ENCODE measurements at places on chromosomes 16 and 17.

DNA sequence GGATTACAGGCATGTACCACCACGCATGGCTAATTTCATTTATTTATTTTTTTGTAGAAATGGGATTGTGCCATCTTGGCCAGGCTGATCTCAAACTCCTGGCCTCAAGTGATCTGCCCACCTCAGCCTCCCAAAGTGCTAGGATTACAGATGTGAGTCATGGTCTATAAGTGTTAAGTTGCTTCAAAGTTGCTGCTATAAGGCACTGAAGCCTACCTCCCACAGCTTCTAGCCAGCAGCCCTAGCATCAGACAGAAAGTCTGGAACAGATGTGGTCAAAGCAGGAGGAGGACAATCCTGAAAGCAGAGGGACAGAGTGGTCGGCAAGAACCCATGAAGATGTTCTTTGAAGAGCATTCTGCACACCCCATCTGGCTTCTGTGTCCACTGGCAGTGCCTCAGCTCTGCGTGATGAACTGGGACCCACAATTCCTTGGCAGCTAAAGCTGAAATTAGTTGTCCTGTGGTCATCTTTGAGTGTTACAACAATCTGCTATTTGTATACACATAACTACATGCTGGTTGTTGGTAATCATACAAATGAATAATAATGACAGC lies 11.2 kb downstream of the MAP3K14 start:
- no peak for DNase-seq

DNA sequence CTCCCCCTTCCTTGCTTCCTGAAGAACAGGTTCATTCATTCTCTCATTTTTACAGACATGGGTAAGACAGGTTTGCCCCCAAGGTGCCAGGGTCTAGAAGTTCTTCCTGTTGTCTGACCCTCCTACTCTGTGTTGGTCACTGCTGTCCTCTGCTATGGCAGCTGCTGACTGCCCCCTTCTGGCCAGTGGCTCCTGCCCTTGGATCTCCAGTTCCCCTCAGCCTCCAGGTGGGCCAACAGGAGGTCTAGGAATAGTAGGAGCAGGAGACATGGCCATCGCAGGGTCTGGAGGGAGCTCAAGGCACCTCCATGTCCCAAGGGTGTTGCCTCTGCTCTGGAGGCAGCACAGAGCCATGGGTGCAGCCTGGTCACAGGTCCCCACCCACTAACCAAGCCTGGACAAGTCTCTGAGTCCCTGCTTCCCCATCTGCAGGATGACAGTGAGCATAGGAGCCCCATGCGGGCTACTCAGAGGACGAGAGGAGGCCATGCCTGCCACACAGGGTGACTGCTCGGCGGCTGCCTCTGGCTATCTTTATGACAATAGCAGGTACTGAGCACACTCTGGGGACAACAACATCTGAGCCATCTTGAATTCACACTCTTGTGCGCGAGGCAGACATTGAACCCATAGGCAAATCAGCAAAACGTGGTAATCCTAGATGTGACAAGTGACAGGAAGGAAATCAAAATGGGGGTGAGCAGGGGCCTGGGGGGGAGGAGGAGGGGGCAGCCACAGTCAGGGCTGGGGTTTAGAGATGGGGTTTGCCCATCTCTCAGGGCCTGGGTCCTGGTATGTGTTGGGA lies 27.0 kb upstream of the NXPH3 start:
- no peak for DNase-seq

GRCh38 chr16:31094088-31094423 lies 541 bp downstream of the VKORC1 start:
- DNase-seq = no peak

DNA sequence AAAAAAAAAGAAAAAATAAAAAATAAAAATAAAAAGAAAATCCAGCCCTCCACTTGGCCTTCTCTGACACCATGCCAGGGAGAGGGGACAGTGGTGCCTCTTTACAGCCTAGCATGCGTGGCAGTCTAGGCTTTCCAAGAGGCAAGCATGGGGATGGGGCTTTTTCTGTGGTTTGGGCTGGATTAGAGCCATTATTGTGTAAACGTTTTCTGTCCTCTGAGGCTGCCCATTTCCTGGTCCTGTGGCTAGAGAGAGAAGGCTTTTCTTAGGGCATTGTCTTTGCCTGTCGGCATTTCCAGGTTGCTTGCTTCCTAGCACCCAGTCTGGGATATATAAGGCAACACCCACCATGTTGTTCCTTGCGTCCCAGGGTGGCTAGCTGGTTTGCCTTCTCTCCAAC lies 2.7 kb upstream of the DHRS7B start:
- DNase-seq = no peak

- DNase-seq = no peak
Observed at GRCh38 chr17:73210002-73210678, 17.3 kb downstream of the COG1 start.

DNA sequence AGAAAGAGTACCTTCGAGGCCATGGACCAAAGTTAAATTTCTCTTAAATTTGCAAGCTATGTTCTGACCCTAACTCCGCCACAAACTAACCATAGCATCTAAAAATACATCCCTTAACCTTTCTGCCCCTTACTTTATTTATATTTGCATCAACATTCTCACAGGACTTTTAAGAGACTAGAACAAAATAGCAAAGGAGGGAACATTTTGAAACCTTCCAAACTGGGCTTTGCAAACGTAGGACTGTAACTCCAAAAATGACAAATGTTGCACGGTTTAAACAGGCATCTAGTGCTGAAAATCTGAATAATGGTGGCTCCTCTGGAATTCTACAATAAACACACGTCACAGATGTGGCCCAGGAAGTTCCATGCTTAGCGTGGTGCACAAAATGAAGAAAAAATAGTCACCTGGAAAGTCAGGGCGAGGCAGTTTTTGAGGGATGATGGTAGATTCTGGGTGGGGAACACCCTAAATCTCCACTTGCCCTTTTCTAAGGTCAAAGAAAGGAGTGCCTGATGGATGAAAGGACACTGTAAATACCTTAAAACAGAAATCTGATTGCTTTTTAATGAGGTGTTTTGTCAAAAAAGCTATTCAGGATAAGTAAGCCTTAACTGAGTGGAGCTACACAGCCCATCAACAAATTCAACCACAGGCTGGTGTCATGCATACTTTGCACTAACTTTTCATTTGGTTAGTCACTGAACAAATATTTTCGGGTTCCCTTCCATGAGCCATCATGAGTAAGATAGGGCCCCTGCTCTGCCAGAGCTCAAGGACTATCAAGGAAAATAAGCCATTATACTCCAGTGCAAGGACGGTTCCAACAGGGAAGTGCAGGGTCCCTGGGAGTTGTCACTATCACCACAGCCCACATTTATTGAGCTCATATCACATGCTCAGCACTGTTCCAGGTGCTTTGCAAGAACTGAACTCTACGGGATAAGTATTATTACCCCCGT lies 21.2 kb downstream of the ARHGAP17 start:
- DNase-seq = no peak

DNA sequence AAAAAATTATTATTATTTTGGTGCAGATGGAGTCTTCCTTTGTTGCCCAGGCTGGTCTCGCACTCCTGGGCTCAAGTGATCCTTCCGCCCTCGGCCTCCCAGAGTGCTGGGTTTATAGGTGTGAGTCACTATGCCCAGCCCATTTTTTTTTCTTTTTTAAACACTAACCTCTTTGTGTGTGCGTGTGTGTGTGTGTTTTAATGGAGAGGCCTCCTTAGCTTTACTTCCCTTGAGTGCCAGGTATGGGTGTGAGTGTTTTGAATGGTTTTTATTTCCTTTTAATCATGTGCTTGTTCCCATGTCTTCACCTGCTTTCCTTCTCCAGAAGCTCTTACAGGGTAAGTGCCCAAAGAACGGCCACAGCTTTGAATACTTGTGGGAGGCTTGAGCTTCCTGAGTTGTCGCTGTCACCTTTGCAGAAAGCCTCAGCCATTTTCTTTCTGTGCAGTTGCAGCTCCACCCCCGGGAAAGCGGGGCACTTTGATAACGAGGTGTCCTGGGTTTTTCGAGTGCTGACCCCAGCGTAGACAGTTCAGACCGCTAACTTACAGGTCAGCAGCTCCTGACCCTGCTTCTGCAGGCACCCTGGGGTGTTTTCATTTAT lies 22.6 kb downstream of the AKAP1 start:
- DNase-seq = no peak

GRCh38 chr16:53518550-53519416 lies 15.8 kb upstream of the AKTIP start:
- DNase-seq = no peak

DNA sequence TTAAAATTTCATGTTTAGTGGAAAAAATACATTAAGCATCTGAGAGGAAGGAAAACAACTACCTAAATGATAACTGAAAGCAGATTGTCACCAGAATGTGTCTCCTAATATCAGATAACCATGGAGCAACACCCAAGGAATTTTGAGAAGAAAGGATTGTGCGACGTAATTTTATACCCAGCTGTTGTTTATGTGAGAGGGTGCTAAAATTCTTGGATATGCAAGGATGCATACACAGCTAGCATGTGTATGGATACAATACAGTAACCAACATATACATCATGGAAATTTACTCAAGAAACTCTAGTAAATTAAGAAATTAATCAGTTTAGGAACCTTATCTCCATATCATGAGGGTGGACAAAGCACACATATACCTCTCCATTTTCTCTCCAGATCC lies 290.9 kb downstream of the HS3ST3A1 start:
- DNase-seq = no peak

DNA sequence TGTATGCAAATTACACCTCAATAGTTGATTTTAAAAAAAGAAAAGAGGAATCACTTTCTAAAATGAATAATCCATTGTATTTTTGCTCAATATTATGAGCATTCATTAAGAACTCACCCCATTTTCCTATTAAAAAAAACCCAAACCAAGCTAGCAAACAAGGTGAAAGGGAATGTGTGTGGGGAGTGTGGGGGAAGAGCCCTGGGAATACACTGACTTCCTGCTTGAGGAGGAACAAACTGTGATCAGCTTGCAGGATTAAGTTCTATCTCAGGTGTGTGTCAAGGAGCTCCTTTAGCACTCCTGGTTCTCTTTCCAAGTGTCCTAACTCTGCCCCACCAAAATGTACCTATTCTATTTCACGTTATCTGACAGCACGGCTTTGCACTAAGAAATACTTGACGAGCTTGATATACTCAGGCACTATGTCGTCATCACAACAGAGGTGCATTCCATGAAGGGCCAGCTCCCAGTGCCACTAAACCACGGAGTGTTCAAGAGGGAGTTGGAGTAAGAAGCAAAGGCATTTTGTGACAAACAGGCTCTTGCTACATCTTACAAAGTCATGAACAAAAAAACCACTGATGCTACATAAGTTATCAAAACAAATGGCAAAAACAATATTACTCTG lies 73.2 kb downstream of the MYH10 start:
- DNase-seq = no peak

GRCh38 chr16:50478773-50479149 lies 69.4 kb upstream of the NKD1 start:
- DNase-seq = no peak

DNA sequence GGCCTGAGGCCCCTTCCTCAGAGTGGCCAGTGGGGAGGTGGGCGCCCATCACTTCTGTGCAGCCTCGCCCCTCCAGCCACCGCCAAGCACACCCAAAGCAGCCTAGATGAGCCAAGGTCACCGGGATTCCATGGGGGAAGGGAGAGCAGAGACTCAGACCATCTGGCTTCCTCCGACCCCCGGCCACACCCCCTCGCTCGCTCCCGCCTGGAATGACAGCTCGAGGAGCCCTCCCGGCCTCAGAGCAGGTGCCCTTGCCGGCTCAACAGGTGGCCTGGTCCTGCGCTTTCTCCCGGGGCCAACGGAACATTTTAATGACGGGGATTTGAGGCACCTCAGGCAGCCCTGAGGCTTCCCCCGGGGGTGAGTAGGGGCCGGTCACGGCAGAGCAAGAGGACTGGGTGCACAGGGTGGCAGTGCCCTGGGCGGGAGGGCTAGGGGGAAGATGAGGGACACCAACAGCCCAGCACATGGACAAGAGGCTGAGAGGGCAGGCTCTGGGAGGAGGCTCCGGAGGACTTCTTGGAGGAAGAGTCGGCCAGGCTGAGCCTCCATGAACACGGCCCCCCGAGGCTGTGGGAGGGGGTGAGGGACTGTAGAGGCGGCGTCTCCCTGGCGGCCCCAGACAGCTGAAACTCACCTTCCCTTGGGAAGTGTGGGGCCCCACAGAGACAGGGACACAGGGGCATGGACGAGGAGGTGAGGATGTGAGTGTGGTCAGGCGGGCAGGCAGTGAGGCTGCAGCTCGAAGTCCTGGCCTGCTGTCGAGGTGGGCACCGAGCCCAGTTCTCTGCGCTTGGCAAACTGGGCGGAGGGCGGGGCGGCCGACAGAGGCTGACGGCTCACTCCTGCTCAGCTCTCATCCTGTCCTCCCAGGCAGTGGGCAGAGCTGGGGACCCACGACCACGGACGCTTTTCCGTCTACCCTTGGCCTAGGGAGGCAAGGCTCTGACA lies 12.5 kb upstream of the C1QTNF8 start:
- DNase-seq = no peak

DNA sequence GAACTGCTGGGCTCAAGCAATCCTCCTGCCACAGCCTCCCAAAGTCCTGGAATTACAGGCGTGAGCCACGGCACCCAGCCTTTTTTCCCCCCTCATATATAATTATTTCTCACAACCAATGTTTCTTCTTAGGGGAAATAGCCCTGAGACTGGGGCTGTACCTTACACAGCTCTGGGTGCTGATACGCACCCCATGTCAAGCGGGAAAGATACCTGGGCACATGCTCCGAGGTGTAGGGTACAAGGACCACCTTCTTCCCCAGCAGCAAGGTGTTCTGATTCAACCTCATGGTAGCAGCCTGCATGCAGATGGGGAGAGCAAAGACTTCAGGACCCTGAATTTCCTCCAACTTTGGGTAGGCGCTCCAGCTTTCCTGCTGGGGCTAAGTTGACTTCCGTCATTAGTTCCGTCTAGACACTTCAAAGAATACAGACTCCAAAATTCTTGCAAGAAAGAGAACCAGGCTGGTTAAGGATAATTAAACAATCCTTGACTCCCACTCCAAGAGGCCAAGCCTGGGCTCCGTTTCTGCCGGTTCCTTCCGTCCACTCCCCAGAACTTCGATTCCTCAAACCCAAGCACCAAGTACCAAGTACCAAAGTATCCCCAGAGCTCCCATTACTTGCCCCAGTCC lies 619 bp downstream of the NAT9 start:
- DNase-seq = no peak

DNA sequence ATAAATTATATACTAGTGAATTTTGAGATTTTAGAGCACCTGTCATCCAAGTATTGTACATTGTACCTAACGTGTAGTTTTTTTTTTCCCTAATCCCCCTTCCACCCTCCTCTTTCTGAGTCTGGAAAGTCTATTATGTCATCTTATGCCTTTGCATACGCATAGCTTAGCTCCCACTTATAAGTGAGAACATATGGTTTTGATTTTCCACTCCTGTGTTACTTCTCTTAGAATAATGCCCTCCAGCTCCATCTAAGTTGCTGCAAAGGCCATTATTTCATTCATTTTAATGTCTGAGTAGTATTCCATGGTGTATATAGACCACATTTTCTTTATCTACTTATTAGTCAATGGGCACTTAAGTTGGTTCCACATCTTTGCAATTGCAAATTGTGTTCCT lies 177.0 kb upstream of the C16orf82 start:
- no peak for DNase-seq

DNA sequence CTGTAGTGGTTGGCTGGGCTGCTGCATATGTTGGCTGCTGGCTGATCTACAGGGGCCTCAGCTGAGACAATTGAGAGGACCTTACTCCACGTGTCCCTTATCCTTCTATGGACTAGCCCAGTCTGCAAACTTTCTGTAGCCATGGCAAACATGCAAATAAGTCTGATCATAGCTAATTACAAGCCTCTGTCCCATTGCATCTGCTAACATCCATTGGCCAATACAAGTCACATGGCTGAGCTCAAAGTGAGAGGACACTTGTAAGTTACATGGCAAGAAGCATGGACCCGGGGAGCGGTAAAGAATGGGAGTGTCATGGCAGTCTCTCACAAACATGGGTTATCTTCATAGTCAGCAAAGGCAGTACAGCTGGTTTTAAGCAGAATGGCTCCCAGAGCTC lies 11.6 kb upstream of the IL4R start:
- DNase-seq = no peak
